ENCODE measurements at places on chromosomes 11 and 22.
A peak's percentile ranks its signal among the peaks of the same experiment; 100 is the strongest.

DNA sequence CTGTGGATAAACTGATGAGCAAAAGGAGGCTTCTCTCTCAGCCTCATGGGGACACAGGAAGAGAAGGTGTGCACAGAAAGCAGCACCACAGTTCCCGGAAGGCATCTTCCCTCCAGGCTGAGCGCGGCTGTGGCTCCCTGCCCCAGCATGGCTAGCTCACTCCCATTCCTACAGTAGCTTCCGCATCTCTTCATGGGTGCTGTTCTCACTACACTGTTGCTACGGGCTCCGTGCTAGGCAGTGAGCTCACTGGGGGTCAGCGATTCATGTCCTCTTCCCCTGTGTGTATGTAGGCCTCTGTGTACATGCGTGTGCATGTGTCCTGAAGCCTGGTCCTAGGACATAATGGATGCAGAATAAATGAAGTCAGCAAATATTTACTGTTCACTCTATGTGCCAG is 64.3 kb downstream of the MICAL3 start:
- DNase-seq: no peak

DNA sequence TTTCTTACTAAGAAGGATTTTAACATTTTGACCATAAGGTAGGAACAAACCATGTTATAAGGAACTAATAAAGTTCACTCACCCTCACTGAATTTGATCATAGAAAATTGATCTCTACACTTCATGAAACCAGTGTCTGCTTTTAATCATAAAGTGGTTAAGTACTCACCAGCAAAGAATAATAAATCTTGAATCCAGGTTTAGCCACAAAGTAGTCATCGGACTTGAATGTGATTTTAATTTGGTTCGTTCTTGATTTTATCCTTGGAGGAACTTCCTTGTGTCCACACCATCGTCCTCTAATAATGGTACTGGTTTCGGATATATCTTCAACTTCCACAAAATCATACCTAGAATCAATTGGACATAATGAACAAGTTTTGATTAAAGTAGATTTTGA is 40.5 kb upstream of the DDI1 start:
- no peak for DNase-seq

- peak; percentile 77 for DNase-seq
Measured at GRCh38 chr22:19730655-19731360, 7.5 kb downstream of the GP1BB start.

GRCh38 chr11:106391771-106392420 is 314.4 kb downstream of the AASDHPPT start:
- no peak for DNase-seq

- DNase-seq: peak; percentile 35
Measured at GRCh38 chr11:64448599-64449380, 89.8 kb downstream of the RPS6KA4 start.

DNA sequence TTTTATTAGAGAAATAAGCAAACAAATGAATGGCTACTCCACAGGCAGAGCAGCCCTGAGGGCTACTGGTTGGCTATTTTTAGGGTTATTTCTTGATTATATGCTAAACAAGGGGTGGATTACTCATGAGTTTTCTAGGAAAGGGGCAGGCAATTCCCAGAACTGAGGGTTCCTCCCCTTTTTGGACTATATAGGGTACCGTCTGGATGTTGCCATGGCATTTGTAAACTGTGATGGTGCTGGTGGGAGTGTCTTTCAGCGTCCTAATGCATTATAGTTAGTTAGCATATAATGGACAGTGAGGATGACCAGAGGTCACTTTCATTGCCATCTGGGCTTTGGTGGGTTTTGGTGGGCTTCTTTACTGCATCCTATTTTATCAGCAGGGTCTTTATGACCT is 19.2 kb downstream of the SLC22A6 start:
- no peak for DNase-seq

GRCh38 chr11:22779850-22780249 is 49.8 kb downstream of the SVIP start:
- DNase-seq: no peak
